Uterus (tissue), 4 donors: ENCODE measurements at places on chromosomes 1 and 21. TPM values are rescaled to one million over a fixed set of nuclear protein-coding genes. Genes with fewer than 3 reads are reported as not detected.
A peak's percentile ranks its signal among the peaks of the same experiment; 100 is the strongest.

Gene SNIP1
- total RNA-seq, result 21.2 TPM

Gene CDCA8
- 0.18 TPM for total RNA-seq

Gene IFI44L
- total RNA-seq, result 7.4 TPM

Gene CNKSR1
- total RNA-seq, result 0.29 TPM

Gene INSRR
- 1.2 TPM for total RNA-seq

Gene MAEL
- 0.69 TPM for total RNA-seq

DNA sequence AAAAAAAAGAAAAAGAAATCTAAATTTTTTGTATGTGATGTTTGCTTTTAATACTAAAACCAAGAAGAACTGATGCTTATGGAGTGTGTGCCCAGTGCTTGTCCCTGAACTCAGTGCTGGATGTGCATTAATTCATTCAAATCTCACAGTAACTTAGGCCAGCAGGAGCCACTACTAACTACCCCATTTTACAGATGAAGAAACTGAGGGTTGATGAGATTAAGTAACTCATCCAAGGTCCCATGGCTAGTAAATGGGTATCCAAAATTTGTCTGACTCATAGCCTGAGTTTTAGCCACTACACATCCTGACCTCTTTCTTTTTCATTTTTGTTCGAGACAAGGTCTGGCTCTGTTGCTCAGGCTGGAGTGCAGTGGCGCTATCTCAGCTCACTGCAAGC is 127.9 kb downstream of the CCDC185 start:
- no peaks in the 10 kb centered on the region for H3K36me3 ChIP-seq
- H3K27me3 ChIP-seq, result no peaks in the 10 kb centered on the region
- no peak for DNase-seq
- H3K4me3 ChIP-seq, result no peak overlapping the region
- H3K4me1 ChIP-seq, result no peaks in the 10 kb centered on the region

DNA sequence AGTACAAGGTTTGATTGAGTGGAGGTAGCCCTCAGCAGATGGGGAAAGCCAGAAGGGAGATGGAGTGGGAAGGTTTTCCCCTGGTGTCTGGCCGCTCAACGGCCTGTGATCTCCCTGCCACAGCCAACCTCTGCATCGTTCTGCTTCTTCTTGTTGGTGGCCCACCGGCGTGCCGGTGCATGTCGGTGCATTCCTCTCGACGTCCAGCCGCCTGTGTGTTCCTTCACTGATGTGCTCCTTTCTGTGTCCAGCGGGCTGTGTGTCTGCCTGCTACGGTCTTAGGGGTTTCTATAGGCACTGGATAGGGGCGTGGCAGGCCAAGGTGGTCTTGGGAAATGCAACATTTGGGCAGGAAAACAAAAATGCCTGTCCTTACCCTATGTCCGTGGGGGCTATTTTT is 101.0 kb downstream of the XPR1 start:
- no peaks in the 10 kb centered on the region for H3K27me3 ChIP-seq
- H3K4me3 ChIP-seq, result no peak overlapping the region
- no peaks in the 10 kb centered on the region for H3K36me3 ChIP-seq
- H3K27ac ChIP-seq, result no peak overlapping the region

DNA sequence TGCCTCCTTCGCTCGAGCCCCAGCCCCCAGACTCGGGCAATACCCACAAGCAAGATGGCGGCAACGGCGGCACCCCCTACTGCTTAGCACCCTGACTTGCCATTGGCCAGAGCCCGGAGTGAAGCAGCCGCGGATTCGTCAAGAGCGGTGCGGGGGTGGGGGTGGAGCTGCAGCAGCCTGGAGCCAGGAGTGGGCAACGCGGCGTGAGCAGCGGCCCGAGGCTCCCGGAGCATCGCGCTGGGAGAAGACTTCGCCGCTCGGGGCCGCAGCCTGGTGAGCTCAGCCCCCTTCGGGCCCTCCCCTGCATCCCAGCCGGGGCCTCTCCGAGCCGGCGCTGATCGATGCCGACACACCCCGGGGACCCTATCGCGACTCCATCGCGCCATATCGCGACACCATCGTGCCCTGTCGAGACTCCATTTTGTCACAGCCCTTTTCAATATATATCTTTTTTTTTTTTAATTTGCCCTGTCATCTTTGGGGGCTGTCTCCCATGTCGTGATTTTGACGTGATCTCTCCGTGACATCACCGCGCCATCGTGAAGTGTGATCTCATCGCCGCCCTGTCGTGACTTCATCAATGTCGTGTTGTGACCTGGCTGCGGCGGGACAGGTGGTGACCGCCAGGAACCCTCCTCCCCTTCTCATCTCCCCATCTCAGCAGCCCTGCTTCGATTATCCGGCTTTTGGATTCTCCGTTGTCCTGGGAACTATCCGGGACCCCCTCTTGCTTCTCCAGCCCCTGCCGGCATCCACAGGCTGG is at the start of gene NCDN:
Gene NCDN (plus strand): TSS at position 189 of the 763 bp plus-strand sequence. CDS start 392 bp downstream, at position 581.
- no peaks in the 10 kb centered on the region for H3K27me3 ChIP-seq
- no peaks in the 10 kb centered on the region for H3K36me3 ChIP-seq
- H3K4me1 ChIP-seq, result peaks cover 15% of the 10 kb centered on the region

DNA sequence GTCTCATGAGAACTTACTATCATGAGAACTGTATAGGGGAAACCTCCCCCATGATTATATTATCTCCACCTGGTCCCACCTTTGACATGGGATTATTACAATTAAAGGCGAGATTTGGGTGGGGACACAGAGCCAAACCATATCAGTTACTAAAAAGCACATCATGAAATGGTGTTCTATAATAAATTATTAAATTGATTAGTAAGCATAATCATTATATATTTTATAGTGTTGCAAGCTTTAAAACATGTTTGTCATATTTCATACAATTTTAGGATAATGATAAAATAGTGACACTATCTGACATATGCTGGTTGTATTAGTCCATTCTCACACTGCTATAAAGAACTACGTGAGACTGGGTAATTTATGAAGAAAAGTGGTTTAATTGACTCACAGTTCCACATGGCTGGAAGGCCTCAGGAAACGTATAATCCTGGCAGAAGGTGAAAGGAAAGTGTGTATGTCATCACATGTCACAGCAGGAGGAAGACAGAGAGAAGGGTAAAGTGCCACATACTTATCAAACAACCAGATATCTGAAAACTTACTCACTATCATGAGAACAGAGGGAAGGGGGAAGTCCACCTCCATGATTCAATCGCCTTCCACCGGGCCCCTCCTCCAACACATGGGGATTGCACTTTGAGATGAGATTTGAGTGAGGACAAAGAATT is 539.2 kb upstream of the OLFM3 start:
- H3K27me3 ChIP-seq, result no peaks in the 10 kb centered on the region
- H3K4me3 ChIP-seq, result no peak overlapping the region
- no peaks in the 10 kb centered on the region for H3K4me1 ChIP-seq
- no peaks in the 10 kb centered on the region for H3K36me3 ChIP-seq

DNA sequence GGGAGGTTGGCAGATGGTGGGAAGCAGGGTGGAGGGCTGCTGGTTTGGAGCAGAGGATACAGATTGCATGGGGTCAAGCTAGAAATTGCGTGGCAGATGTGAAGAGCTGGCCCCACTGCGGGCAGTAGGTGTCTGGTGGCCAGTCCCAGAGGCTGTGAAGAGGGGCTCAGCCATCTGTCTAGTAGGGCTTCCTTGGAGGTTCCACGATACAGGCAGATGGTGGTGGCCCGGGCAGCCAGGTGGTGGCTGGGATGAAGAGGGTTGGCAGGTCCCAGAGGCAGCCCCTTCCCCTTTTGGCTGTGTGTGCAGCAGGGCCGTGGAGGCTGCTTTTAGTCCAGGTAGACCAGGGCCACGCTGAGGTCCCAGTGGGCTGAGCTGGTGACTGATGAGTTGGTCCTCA is 16.6 kb downstream of the PSEN2 start:
- H3K36me3 ChIP-seq, result no peaks in the 10 kb centered on the region
- no peak overlapping the region for H3K27ac ChIP-seq
- no peak for DNase-seq
- no peaks in the 10 kb centered on the region for H3K27me3 ChIP-seq
- no peaks in the 10 kb centered on the region for H3K4me1 ChIP-seq

GRCh38 chr1:224670506-224670905 is 54.4 kb downstream of the CNIH3 start:
- no peaks in the 10 kb centered on the region for H3K36me3 ChIP-seq
- DNase-seq, result no peak
- no peak overlapping the region for H3K27ac ChIP-seq

- no peak overlapping the region for H3K27ac ChIP-seq
- no peak overlapping the region for H3K4me3 ChIP-seq
- H3K27me3 ChIP-seq, result no peaks in the 10 kb centered on the region
These were observed 17.1 kb downstream of the COL6A2 start for GRCh38 chr21:46114963-46115362.

- H3K36me3 ChIP-seq, result no peaks in the 10 kb centered on the region
- H3K27me3 ChIP-seq, result no peaks in the 10 kb centered on the region
- H3K27ac ChIP-seq, result peak overlapping the region; percentile 87
- H3K4me1 ChIP-seq, result peaks cover 8% of the 10 kb centered on the region
- DNase-seq, result peak; percentile 39
These were observed 101.5 kb downstream of the KCNN3 start for GRCh38 chr1:154768456-154769125.

DNA sequence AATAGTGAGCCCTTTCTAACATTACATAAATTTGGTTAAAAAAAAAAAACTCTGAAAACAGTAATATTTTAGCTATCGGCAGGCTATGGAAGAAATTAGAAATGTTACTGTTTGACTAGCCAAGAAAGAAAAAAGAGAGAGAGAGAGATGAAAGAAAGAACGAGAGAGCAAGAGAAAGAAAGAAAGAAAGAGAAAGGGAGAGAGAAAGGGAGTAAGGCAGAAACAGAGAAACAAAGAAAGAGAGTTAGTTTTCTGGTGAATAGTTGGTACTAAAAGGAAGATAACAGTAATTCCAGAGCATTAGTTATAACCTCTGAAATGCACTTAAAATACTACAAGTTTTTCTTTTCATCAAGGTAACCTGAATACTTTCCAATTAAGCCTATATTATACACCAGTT is 160.3 kb upstream of the HP1BP3 start:
- no peaks in the 10 kb centered on the region for H3K27me3 ChIP-seq
- no peaks in the 10 kb centered on the region for H3K4me1 ChIP-seq
- no peak overlapping the region for H3K27ac ChIP-seq

DNA sequence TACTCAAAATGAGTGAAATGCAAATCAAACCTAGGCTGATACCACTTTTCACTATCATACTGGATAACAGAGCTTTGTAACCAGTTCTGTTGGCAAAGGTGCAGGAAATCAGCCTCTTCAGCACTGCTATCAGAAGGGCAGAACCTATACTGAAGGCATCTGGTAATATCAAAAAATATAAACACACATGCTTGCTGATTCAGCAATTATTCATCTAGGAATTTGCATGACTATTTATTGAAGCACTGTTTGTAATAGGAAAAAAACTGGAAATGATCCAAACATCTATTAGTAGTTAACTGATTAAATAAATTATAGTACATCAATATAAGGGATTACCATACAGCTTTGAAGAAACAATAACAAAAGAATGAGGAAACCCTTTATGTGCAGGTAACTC is 21.4 kb downstream of the ARHGAP29 start:
- no peaks in the 10 kb centered on the region for H3K27me3 ChIP-seq
- no peak overlapping the region for H3K27ac ChIP-seq
- H3K4me3 ChIP-seq, result no peak overlapping the region
- H3K36me3 ChIP-seq, result no peaks in the 10 kb centered on the region

- H3K27ac ChIP-seq, result no peak overlapping the region
- DNase-seq, result no peak
- no peak overlapping the region for H3K4me3 ChIP-seq
- H3K4me1 ChIP-seq, result no peaks in the 10 kb centered on the region
These were observed 49.7 kb downstream of the NTPCR start for GRCh38 chr1:232999956-233000625.

GRCh38 chr21:25176637-25177412 is 430.5 kb downstream of the MRPL39 start:
- H3K36me3 ChIP-seq, result no peaks in the 10 kb centered on the region
- no peaks in the 10 kb centered on the region for H3K27me3 ChIP-seq
- no peak overlapping the region for H3K27ac ChIP-seq
- H3K4me1 ChIP-seq, result no peaks in the 10 kb centered on the region

DNA sequence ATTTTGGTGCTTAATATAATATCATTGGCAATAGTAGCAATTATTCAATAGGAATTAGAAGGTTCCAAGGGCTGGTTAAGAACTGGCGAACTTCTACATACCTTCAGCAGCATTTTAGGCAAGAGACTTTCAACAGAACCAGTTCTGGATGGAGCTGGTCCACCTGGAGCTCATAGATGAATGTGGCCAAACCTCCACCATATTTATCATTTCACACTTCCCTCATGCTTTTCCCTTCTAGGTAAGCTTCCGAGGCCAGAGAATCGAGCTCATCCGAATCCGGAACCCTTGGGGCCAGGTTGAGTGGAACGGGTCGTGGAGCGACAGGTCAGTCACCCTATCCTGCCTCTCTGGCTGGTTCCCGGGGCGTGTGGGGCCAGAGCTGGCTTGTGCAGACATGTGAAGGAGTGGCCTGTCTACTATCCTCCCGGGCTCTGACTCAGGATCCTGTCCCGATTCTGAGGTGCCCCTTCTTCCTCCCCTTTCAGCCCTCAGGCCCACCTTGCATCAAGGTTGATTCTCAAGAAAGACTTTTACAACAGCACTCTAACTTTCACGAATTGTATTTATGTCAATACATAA is 24.7 kb downstream of the CAPN9 start:
- H3K27ac ChIP-seq, result no peak overlapping the region
- no peaks in the 10 kb centered on the region for H3K4me1 ChIP-seq
- no peak for DNase-seq
- no peaks in the 10 kb centered on the region for H3K27me3 ChIP-seq
- no peaks in the 10 kb centered on the region for H3K36me3 ChIP-seq

- no peaks in the 10 kb centered on the region for H3K4me1 ChIP-seq
- no peak overlapping the region for H3K27ac ChIP-seq
- H3K36me3 ChIP-seq, result no peaks in the 10 kb centered on the region
- DNase-seq, result no peak
These were observed 27.1 kb upstream of the AJAP1 start for GRCh38 chr1:4627353-4627752.

DNA sequence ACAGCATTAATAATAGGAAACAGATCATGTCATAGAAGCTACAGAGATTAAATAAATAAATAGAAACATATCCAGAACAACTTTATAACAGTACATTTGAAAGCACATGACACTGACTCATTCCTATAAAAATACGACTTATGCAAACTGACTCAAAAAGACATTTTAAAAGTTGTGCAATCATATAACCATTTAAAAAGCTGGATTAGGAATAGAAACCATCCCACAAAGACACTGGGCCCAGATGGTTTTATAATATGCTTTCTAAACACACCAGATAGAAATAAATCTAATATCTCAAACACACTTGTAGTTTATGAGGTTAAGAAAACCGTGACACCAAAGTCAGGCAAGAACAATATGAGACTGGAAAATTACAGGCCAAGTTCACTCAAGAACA is 47.6 kb downstream of the MATN1 start:
- H3K4me1 ChIP-seq, result peaks cover 10% of the 10 kb centered on the region
- H3K4me3 ChIP-seq, result no peak overlapping the region
- H3K27me3 ChIP-seq, result no peaks in the 10 kb centered on the region
- peak overlapping the region; percentile 84 for H3K27ac ChIP-seq
